ENCODE measurements at places on chromosomes 3 and 15. TPM values are rescaled to one million over a fixed set of nuclear protein-coding genes. Genes with fewer than 3 reads are reported as not detected.

CPLX3 gene
- polyA plus RNA-seq = not detected

TRAT1 gene
- 0.24 TPM for polyA plus RNA-seq

CRYGS gene
- not detected for polyA plus RNA-seq

DNA sequence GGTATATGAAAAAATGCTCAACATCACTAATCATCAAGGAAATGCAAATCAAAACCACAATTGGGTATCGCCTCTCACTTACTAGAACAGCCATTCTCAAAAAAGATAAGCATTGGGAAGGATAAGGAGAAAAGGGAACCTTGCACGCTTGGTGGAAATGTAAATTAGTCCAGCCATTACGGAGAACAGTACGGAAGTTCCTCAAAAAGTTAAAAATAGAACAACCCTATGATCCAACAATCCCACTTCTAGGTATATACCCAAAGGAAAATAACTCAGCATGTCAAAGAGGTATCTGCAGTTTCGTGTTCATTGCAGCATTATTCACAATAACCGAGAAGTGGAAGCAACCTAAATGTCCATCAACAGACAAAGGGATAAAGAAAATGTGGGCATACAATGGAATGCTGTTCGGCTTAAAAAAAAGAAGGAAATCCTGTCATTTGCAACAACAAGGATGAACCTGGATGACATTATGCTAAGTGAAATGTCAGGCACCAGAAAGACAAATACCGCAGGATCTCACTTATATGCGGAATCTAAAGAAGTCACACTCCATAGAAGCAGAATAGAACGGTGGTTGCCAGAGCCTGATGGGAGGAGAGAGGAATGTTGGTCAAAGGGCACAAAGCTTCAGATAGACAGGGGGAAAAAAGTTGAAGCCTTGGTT lies 11.7 kb upstream of the CMTM7 start:
- H3K4me3 ChIP-seq = no peak overlapping the region
- no peak overlapping the region for H3K27ac ChIP-seq

DNA sequence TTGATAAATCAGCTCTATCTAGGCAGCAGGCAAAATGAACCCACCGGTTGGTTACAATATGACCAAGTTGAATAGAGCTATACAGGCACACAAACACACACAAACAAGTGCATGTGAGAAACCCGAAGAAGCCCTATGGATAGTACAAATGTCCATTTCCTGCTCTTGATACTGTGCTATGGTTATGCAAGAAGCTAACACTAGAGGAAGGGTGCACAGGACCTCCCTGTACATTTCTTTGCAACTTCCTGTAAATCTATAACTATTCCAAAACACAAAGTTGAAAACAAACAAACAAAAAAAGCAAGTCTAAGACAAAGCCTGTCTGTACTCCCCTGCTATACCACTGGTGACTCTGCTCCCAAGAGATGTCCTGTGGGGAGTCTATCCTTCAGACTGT lies 8.2 kb upstream of the FAM240A start:
- H3K4me3 ChIP-seq = no peak overlapping the region
- H3K27me3 ChIP-seq = peaks cover 14% of the 10 kb centered on the region
- no peaks in the 10 kb centered on the region for H3K4me1 ChIP-seq
- H3K36me3 ChIP-seq = no peaks in the 10 kb centered on the region

GRCh38 chr15:71410347-71410746 lies 295.1 kb downstream of the THSD4 start:
- H3K36me3 ChIP-seq = no peaks in the 10 kb centered on the region
- no peak overlapping the region for H3K4me3 ChIP-seq
- no peaks in the 10 kb centered on the region for H3K4me1 ChIP-seq
- H3K27ac ChIP-seq = no peak overlapping the region
- DNase-seq = no peak

DNA sequence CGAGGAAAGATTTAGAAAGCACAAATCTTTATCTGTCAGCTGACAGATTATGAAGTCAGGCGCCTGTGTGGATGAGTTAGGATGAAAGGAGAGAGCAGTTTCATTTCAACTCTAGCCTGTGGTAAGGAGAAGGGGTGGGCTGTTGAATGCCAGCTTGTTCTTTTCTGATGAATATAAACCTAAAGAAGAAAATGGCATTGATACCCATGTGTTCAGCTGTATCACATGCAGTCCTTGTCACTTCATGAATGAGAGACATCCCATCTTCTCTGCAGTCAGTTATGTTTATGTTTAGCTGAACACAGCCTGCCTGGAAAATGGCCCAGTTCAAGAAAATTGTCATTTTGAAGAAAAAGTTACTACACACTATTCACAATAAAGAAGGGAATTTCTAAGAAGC lies 345.7 kb upstream of the RBMS3 start:
- no peaks in the 10 kb centered on the region for H3K27me3 ChIP-seq
- H3K27ac ChIP-seq = no peak overlapping the region
- no peak for DNase-seq
- H3K4me3 ChIP-seq = no peak overlapping the region
- H3K36me3 ChIP-seq = no peaks in the 10 kb centered on the region
- H3K4me1 ChIP-seq = peaks cover 4% of the 10 kb centered on the region

DNA sequence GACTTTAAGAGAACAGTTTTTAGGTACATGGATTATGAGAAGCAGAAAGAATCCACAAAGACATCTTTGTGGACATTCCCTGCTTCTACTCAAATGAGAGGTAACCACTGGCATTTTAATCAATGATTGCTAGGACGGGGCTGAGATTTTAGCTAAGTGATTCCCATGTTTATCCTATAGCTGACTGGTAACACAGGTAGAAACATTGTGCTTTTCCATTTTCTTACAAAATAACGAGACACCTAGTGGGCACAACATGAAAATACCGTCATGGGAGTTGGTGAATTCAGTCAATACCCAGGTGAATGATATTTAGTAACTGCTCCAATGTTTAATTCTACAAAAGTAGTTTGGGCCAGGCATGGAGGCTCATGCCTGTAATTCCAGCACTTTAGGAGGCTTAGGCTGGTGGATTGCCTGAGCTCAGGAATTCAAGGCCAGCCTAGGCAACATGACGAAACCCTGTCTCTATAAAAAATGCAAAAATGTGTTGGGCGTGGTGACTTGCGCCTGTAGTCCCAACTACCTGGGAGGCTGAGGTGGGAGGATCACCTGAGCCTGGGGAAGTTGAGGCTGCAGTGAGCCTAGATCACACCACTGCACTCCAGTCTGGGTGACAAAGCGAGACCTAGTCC lies 37.2 kb upstream of the DENND4A start:
- H3K4me3 ChIP-seq = no peak overlapping the region
- no peaks in the 10 kb centered on the region for H3K36me3 ChIP-seq
- H3K27me3 ChIP-seq = no peaks in the 10 kb centered on the region
- peaks cover 37% of the 10 kb centered on the region for H3K4me1 ChIP-seq
- H3K27ac ChIP-seq = peak overlapping the region; percentile 91
- peak; percentile 35 for DNase-seq

DNA sequence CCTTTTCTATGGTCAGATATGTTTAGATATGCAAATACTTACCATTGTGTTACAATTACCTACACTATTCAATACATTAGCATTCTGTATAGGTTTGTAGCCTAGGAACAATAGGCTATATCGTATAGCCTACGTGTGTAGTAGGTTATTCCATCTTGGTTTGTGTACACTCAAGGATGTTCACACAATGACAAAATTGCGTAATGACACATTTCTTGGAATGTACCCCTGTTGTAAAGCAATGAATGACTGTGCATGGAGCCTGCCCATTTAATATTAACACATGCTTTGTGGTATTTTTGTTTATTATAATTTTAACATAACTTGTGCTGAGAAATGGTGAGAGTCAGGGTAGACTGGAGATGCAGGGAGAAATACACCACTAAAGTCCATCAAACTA lies 154.9 kb downstream of the LEKR1 start:
- no peak for DNase-seq
- peaks cover 47% of the 10 kb centered on the region for H3K4me1 ChIP-seq
- H3K4me3 ChIP-seq = no peak overlapping the region
- H3K27ac ChIP-seq = no peak overlapping the region
- no peaks in the 10 kb centered on the region for H3K36me3 ChIP-seq

GRCh38 chr3:37943631-37944314 lies 46.8 kb upstream of the VILL start:
- no peak for DNase-seq
- H3K27ac ChIP-seq = no peak overlapping the region
- no peaks in the 10 kb centered on the region for H3K27me3 ChIP-seq
- H3K4me1 ChIP-seq = no peaks in the 10 kb centered on the region
- H3K36me3 ChIP-seq = no peaks in the 10 kb centered on the region

All from naive B cell (primary cell).